ENCODE measurements at places on chromosomes 7 and 10.
A peak's percentile ranks its signal among the peaks of the same experiment; 100 is the strongest.

DNA sequence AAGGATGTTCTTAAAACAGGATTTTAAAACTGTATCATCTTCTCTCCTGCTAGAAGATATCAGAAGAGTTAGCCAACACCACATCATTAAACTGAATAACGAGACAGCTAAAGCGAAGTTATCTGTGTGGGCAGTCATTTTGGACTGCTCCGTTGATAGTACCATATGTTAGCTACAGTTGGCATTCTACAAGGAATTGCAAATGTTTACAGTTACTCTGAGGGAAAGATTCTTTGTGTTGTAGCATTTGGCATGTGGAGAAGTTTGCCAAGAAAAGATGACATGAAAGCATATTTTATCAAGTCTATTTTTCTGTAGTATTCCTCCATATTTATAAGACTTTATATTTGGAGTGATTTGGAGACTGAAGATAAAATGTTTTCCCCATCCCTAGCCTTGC, 464.4 kb upstream of the POM121L12 start:
- no peak for DNase-seq

- no peak for DNase-seq
These were observed 60.1 kb downstream of the DIP2C start for GRCh38 chr10:629186-629998.

- peak; percentile 7 for DNase-seq
These were observed 56.1 kb upstream of the TRUB1 start for GRCh38 chr10:114881901-114882300.

DNA sequence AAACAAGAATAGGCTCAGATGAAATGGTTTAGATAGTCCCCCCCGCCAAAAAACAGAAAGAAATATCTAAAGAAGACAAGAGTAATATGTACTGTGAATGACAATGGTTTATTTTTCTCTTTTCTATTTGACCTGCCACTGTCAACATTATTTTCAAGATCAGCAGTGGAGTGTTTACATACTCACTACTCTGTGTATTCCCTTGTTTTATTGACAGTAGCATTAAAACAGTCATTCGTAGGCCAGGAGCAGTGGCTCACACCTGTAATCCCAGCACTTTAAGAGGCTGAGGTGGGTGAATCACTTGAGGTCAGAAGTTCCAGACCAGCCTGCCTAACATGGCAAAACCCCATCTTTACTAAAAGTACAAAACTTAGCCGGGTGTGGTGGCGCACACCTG, 245.3 kb upstream of the SLC26A5 start:
- DNase-seq: no peak

DNA sequence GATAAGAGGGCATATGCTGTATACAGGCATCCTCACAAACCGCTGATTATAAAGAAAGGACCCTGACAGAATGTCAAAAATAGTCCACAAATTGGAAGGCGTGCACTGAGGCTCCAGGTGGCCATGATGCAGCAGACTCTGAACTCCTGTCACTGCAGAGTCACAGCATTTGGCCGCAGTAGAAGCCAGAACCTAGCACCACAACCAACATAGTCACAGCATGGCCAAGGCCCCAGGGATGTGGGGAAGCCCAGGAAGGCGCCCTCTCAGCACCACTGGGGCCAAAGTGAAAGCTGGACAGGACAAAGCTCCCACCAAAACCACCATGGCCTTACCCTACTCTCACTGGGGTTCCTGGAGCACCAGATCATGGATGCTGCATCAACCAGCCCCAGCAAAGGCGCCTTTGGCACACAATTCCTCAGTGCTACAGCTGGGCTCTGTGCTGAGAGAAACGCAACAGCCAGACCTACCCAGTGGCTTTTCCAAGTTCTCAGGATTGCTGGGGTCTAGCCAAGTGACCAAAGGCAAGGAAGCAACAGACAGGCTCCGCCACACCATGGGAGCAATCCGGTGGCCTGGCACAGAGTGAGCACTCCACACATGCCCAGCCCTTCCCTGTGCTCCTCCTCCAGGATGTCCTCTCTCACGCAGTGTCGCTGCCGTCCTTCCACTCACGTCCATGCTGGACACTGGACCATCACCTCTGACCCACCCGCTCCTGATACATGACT, 60.2 kb downstream of the STK17A start:
- no peak for DNase-seq

- DNase-seq: no peak
These were observed 621.4 kb downstream of the POM121L12 start for GRCh38 chr7:53656881-53657280.

DNA sequence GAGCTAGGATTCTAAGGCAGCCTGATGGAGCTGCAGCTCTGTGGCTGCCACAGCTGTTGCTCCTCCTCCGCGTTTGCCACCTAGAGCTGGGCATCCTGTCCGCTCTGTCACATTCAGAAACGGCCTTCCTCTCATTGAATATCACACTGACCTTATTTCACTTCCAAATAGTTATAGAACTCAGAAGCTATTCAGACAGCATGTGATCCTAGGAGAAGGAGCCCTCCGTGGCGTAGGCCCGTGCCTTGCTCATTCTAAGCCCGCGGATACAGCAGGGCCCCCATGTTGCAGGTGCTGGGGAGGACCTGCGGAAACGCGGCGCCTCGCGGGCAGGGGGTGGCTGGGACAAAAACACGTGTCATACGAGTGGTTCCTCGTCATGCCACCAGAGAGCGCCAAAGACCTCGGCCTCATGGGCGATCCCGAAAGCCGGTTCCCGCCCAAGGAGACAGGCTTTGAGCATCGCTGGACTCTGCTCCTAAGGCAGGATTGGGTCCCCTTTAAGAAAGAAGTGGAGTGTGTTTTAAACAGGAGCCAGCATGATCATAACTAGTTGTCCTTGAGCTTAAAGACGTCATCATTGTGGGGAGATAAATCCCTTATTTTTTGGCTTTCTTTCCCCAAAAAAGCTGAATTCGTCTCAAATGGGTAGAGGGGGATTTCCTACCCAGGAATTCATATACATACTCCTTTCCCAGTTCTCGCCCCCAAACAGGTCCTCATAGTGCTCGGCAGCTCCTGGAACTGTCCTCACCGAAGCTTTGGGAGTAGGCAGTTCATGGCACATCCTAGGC, 17.9 kb upstream of the FIGNL1 start:
- peak; percentile 68 for DNase-seq

- no peak for DNase-seq
These were observed 18.3 kb downstream of the VWDE start for GRCh38 chr7:12385364-12385786.

DNA sequence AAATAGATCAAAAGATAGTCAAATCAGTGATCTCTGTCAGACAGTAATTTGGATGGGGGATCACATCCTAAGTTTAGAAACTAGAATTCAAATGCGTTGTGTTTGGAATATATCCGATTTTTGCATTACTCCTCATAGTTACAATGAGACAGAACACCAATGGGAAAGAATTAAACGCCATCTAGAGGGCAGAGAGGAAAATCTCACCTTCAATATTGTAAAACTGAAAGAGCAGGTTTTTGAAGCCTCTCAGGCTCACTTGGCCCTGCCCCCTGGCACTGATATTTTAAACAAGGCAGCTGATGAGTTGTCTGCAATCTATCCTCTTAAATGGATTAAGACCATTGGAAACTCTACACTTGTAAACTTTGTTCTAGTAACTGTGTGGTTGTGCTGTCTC, 17.7 kb downstream of the FRG2B start:
- peak; percentile 21 for DNase-seq

DNA sequence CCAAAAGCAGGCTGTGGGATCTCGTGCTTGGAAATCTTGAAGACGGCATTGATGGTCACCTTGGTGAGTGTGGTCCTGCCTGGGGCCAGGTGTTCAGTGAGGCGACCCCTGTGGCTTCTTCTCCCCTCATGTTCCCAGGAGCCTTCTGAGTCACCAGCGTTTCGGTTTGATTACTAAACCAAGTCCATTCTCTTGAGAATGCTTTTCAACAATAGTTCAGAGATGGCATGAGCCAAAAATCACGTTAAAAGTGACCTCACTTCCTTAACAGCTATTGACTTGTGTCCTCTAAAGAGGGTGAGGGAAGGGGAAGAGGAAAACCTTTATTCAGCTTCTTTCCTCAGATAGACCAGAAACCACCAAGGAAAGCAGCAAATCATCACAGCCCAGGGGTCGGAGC, 315.2 kb downstream of the GATA3 start:
- no peak for DNase-seq

- DNase-seq: peak; percentile 67
These were observed 10.6 kb upstream of the LYZL2 start for GRCh38 chr10:30639946-30640786.

GRCh38 chr10:73588656-73589055, 2.5 kb downstream of the USP54 start:
- no peak for DNase-seq

- DNase-seq: no peak
These were observed 187.2 kb upstream of the CDK1 start for GRCh38 chr10:60591119-60591518.

- no peak for DNase-seq
These were observed 240.0 kb upstream of the NFE2L3 start for GRCh38 chr7:25911738-25912607.

DNA sequence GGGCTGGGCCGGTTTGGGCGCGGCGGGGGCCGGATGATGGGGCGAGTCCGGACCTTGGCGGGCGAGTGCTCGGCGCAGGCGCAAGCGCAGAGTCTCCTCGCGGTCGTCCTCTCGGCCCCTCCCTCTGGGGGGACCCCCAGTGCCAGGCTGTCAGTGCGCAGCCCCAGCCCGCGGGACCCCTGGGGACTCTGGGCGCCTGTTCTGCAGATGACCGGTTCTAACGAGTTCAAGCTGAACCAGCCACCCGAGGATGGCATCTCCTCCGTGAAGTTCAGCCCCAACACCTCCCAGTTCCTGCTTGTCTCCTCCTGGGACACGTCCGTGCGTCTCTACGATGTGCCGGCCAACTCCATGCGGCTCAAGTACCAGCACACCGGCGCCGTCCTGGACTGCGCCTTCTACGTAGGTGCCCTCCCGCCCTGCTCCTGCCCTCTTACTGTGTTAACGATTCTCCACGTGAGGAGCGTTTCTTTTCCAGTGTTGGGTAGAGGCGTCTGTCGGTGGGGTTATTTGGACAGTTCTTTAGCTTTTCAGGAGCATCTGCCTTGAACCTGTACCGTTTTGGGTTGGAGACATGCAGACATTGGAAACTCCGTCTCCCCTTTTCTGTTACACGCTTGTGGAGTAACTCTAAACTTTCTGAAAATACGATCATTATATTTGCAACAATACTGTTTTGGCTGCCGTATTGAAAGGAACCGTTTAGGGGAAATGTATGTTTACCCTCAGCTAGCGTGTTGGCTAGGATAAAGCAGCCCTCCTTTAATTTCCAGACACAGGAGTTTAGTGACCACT, 706 bp downstream of the BUB3 start:
- peak; percentile 49 for DNase-seq

GRCh38 chr10:63294781-63295180, 161.7 kb downstream of the NRBF2 start:
- no peak for DNase-seq

DNA sequence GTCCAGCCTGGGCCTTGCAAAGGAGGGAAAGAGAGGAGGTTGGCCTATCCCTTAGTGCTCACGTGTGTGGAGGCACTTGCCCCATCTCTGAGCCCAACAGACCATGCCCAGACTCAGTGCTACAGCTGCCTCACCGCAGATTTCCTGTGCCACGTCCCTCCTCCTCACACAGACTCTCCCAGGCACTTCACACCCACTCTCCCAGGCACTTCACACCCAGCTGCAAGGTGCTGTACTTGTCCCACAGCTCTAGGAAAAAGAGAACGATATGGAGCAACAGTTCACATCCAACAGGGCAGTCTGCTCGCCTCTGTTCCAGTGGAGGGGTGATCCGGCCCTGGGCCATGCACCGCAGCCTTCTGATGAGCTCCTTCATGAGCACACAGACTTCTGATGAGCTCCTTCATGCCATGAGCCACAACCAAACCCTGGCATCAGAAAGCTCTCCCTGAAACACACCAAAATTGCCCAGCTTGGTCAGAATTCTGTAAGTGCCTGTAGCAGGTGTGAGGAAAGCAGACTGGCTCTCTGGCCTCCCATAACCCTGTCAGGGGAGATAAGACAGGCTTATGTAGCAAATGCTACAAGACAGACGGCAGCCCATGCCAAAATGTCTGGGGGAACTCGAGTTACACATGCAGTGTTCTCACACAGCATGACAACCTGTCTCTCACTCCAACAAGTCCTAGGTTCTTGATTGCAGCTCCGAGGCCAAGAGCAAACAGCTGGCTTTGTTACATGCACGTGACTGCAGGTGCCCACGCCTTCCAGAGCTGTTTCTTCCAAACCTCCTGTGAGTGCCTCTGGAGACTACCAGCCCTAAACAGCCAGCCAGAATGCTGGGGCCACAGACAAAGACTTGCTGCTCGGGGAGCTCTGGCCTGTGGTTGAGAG, 348.5 kb downstream of the GRID1 start:
- DNase-seq: no peak

DNA sequence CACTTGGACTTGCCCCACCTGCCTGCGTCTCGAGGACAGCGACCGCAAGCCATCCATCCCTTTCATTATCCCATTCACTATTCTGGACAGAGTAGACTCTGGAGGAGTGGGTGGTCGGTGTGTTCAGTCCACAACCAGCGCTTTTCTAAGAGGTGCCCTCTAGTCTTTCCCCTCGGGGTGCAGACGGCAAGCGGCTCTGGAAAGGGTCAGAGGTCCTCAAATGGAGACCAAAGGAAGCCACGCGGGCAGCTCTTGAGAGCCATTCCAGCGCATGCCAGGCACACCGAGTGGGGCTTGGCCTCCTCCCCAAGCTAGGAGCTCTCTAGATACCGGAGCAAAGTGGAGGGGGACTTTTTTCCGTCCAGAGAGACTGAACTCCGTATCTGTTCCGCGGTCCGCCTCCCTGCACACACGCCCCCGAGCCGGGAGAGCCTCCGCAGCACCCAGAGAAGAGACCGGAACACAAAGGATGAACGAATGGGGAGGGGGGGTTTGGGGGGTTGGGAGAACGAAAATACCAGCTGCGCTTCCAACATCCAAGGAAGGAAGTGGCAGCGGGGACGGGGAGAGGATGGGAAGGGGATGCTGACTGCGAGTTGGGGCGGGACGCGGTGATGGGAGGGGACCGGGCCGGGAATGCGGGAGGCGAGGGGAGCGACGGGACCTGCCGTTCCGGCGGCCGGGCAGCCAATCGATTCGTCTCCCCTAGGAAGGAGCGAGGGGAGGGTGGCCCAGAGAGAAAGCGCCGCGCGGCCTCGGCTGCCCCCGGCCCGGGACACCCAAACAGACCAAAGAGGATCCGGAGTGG, 515 bp downstream of the GSDME start:
- peak; percentile 62 for DNase-seq
